ENCODE measurements at places on chromosomes 5 and 9. TPM values are rescaled to one million over a fixed set of nuclear protein-coding genes. Genes with fewer than 3 reads are reported as not detected.

DNA sequence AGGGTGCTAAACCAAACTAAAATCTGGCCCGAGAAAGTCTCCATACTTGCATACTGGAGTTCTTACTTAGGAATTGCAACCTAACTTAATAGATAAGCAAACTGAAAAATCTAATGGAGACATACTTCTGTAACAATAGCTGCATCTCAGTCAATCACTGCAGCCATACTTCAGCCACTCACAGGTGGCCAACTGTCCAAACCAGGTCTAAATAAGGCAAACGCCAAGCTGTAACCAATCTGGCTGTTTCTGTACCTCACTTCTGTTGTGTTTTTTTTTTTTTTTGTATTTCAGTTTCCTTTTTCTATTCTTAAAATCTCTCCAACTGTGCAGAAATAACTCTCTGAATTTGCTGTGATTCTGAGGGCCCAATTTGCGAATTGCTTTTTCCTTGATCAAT, 4.4 kb upstream of the NDUFB6 start:
- no peak for DNase-seq

- DNase-seq: no peak
Observed at GRCh38 chr5:532521-533242, 8.4 kb upstream of the SLC9A3 start.

- DNase-seq: no peak
Observed at GRCh38 chr9:88041447-88041846, 67.1 kb upstream of the CDK20 start.

- no peak for DNase-seq
Observed at GRCh38 chr9:29866556-29866955, 2293.3 kb upstream of the C9orf72 start.

GRCh38 chr9:6938447-6938846, 180.7 kb downstream of the KDM4C start:
- peak; percentile 74 for DNase-seq

- DNase-seq: peak; percentile 52
Observed at GRCh38 chr9:131366761-131367401, 27.0 kb upstream of the PRRC2B start.

The SPATA24 gene
- total RNA-seq: 3.1 TPM

The ACOT12 gene
- not detected for total RNA-seq

The NDUFA8 gene
- 67.5 TPM for total RNA-seq

The CCDC183 gene
- 0.87 TPM for total RNA-seq

The SOHLH1 gene
- total RNA-seq: not detected

The STPG3 gene
- not detected for total RNA-seq

Measured in PC-3 (cell line).